Spinal cord (tissue), 10 donors: ENCODE measurements at places on chromosomes 7 and 10. TPM values are rescaled to one million over a fixed set of nuclear protein-coding genes. Genes with fewer than 3 reads are reported as not detected.

Gene MYL10
- polyA plus RNA-seq: 0.44 TPM

Gene ADRA2A
- 15.7 TPM for polyA plus RNA-seq

Gene PTPRN2
- polyA plus RNA-seq: 69.9 TPM

Gene ACTL6B
- 83.1 TPM for polyA plus RNA-seq

Gene CARD11
- polyA plus RNA-seq: 1.2 TPM

Gene STARD3NL
- polyA plus RNA-seq: 111 TPM

Gene FGFBP3
- 92.5 TPM for polyA plus RNA-seq

Gene SPDYE6
- not detected for polyA plus RNA-seq

Gene DDC
- 1.6 TPM for polyA plus RNA-seq

Gene THNSL1
- polyA plus RNA-seq: 8.8 TPM

Gene LRRC17
- 65.1 TPM for polyA plus RNA-seq

Gene SPDYE9
- 0.36 TPM for polyA plus RNA-seq

Gene CTAGE6
- not detected for polyA plus RNA-seq

Gene CYP2C19
- polyA plus RNA-seq: not detected

Gene ANKRD61
- 0.74 TPM for polyA plus RNA-seq

Gene OR6B1
- not detected for polyA plus RNA-seq

Gene GCK
- polyA plus RNA-seq: 13.9 TPM

Gene EPC1
- polyA plus RNA-seq: 48.5 TPM

Gene CPXM2
- 27.5 TPM for polyA plus RNA-seq

Gene LRRC4
- 62.3 TPM for polyA plus RNA-seq

Gene OR6V1
- not detected for polyA plus RNA-seq
